Thoracic aorta (tissue), 2 donors: ENCODE measurements at places on chromosomes 3 and 15.
A peak's percentile ranks its signal among the peaks of the same experiment; 100 is the strongest.

- H3K4me1 ChIP-seq, result no peaks in the 10 kb centered on the region
- no peak overlapping the region for H3K27ac ChIP-seq
- H3K36me3 ChIP-seq, result no peaks in the 10 kb centered on the region
- DNase-seq, result no peak
- no peak overlapping the region for H3K4me3 ChIP-seq
Measured at GRCh38 chr3:188111002-188111584, 42.9 kb upstream of the LPP start.

GRCh38 chr15:87669846-87670245 is 586.7 kb downstream of the NTRK3 start:
- no peaks in the 10 kb centered on the region for H3K36me3 ChIP-seq
- H3K4me3 ChIP-seq, result peak overlapping the region; percentile 46
- no peak for DNase-seq
- H3K27me3 ChIP-seq, result no peaks in the 10 kb centered on the region
- H3K4me1 ChIP-seq, result peaks cover 10% of the 10 kb centered on the region

- no peak for DNase-seq
- H3K4me1 ChIP-seq, result no peaks in the 10 kb centered on the region
- no peaks in the 10 kb centered on the region for H3K36me3 ChIP-seq
- no peak overlapping the region for H3K27ac ChIP-seq
- no peak overlapping the region for H3K4me3 ChIP-seq
Measured at GRCh38 chr3:145197051-145197820, 963.7 kb downstream of the PLOD2 start.

- no peak overlapping the region for H3K27ac ChIP-seq
- H3K4me3 ChIP-seq, result no peak overlapping the region
- DNase-seq, result no peak
- no peaks in the 10 kb centered on the region for H3K4me1 ChIP-seq
- H3K27me3 ChIP-seq, result no peaks in the 10 kb centered on the region
- no peaks in the 10 kb centered on the region for H3K36me3 ChIP-seq
Measured at GRCh38 chr3:151789853-151790463, 24.0 kb upstream of the AADAC start.

DNA sequence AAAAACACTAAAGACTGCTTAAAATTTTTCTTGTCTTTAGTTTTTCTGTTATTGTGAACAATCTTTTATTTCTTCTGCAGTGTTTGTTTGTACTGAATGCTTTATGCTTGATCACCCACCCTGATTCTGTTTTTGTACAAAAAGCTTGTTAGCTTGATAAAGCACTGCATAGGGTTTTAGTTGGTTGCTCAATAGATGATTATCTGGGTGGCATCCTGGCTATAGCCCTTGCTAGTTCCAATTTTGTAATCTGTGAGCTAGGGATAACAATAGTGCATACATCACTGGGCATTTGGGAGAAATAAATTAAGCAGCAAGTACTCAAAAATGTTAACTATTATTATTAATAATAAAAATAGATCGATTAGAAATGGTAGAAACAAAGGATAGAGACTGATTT is 102.3 kb downstream of the ZPLD1 start:
- no peaks in the 10 kb centered on the region for H3K27me3 ChIP-seq
- no peak overlapping the region for H3K27ac ChIP-seq
- no peaks in the 10 kb centered on the region for H3K4me1 ChIP-seq
- no peak overlapping the region for H3K4me3 ChIP-seq
- H3K36me3 ChIP-seq, result no peaks in the 10 kb centered on the region

DNA sequence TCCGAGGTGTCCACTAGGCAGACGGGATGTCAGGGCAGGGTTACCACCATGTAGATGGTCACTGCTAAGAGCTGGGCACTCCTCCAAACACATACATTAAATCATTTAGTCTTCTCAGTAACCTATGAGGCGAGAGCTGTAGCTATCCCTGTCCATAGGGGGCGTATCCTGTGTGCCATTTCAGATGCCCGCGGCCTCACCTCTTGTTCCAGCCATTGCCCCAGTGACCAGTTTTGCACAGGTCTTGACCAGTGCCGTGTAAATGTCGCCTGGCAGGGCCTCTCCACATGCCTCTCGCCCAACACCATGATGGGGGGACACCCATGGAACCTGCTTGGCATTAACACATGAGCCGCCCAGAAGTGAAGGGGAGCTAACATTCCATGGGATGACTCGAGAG is 20.8 kb upstream of the SRP14 start:
- H3K36me3 ChIP-seq, result no peaks in the 10 kb centered on the region
- H3K27me3 ChIP-seq, result no peaks in the 10 kb centered on the region
- DNase-seq, result no peak
- no peak overlapping the region for H3K4me3 ChIP-seq
- H3K27ac ChIP-seq, result no peak overlapping the region

GRCh38 chr3:81299481-81299880 is 462.0 kb downstream of the GBE1 start:
- no peak overlapping the region for H3K27ac ChIP-seq
- no peaks in the 10 kb centered on the region for H3K27me3 ChIP-seq

GRCh38 chr3:192850451-192850981 is 67.1 kb downstream of the MB21D2 start:
- no peak overlapping the region for H3K27ac ChIP-seq
- H3K4me1 ChIP-seq, result peaks cover 5% of the 10 kb centered on the region
- no peak for DNase-seq
- H3K4me3 ChIP-seq, result no peak overlapping the region
- no peaks in the 10 kb centered on the region for H3K36me3 ChIP-seq

GRCh38 chr3:170196833-170197232 is 15.3 kb upstream of the PHC3 start:
- H3K4me3 ChIP-seq, result no peak overlapping the region
- H3K27me3 ChIP-seq, result peaks cover 5% of the 10 kb centered on the region
- H3K36me3 ChIP-seq, result no peaks in the 10 kb centered on the region
- no peaks in the 10 kb centered on the region for H3K4me1 ChIP-seq
- no peak for DNase-seq
- no peak overlapping the region for H3K27ac ChIP-seq

DNA sequence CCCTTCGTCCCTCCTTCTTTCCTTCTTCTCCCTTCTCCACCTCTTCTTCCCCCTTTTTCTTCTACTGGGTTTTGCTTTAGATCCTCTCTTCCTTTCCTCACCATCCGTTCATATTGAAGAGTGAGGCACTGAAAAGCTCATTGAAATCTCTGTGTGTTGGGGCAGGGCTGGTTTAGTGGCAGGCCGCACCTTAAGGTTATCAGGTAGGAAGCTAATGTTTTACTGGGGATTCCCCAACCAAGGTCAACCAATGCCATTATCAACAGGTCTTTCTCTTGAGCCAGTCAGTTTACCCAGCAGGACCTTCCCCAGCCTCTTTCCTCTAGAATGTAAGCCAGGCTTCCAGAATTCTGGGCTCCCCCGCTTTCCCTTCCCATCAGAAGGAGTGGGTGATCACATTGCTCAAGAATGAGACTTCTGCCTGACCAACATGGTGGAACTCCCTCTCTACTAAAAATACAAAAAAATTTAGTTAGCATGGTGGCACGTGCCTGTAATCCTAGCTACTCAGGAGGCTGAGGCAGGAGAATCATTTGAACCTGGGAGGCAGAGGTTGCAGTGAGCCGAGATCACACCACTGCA is 11.5 kb upstream of the VPS8 start:
- no peak for DNase-seq
- H3K36me3 ChIP-seq, result no peaks in the 10 kb centered on the region
- H3K4me3 ChIP-seq, result no peak overlapping the region
- H3K27ac ChIP-seq, result no peak overlapping the region
- no peaks in the 10 kb centered on the region for H3K27me3 ChIP-seq
- H3K4me1 ChIP-seq, result no peaks in the 10 kb centered on the region

GRCh38 chr3:107313711-107314110 is 63.5 kb upstream of the CCDC54 start:
- no peaks in the 10 kb centered on the region for H3K36me3 ChIP-seq
- H3K4me3 ChIP-seq, result no peak overlapping the region
- no peak for DNase-seq
- no peak overlapping the region for H3K27ac ChIP-seq
- no peaks in the 10 kb centered on the region for H3K27me3 ChIP-seq
- H3K4me1 ChIP-seq, result no peaks in the 10 kb centered on the region

- no peak overlapping the region for H3K4me3 ChIP-seq
- DNase-seq, result no peak
Measured at GRCh38 chr3:73868688-73869315, 244.1 kb upstream of the PDZRN3 start.

- H3K27ac ChIP-seq, result no peak overlapping the region
- H3K4me1 ChIP-seq, result peaks cover 22% of the 10 kb centered on the region
- H3K4me3 ChIP-seq, result no peak overlapping the region
- no peak for DNase-seq
- no peaks in the 10 kb centered on the region for H3K36me3 ChIP-seq
- H3K27me3 ChIP-seq, result no peaks in the 10 kb centered on the region
Measured at GRCh38 chr3:31903686-31904431, 77.2 kb downstream of the OSBPL10 start.

DNA sequence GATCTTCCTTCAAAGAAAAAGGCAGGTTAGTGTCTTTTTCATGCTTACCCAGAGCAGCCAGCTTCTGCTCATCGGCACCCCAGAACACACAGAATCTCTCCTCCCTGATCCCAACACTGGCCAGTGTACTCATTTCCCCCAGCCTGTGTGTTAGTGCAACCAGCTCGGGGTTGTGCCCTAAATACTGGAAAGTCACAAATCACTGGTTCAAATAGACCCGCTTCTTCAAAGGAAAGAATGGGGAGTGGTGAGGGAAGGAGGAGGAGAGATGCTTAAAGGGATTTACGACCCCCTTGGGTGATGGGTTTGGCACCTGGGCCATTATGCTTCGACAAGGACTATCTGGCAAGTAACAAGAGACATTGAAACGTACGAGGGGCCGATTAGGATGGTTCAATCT is 114.0 kb downstream of the FOXB1 start:
- H3K4me1 ChIP-seq, result no peaks in the 10 kb centered on the region
- DNase-seq, result no peak
- no peak overlapping the region for H3K27ac ChIP-seq
- H3K4me3 ChIP-seq, result no peak overlapping the region
- no peaks in the 10 kb centered on the region for H3K36me3 ChIP-seq

- H3K36me3 ChIP-seq, result no peaks in the 10 kb centered on the region
- H3K4me3 ChIP-seq, result no peak overlapping the region
- no peaks in the 10 kb centered on the region for H3K27me3 ChIP-seq
Measured at GRCh38 chr3:161149529-161149928, 44.4 kb upstream of the B3GALNT1 start.

GRCh38 chr3:187616307-187616972 is 53.8 kb downstream of the SST start:
- no peaks in the 10 kb centered on the region for H3K4me1 ChIP-seq
- H3K27ac ChIP-seq, result no peak overlapping the region
- H3K36me3 ChIP-seq, result no peaks in the 10 kb centered on the region
- DNase-seq, result no peak

GRCh38 chr3:150251187-150252062 is 156.7 kb upstream of the TSC22D2 start:
- DNase-seq, result no peak
- no peaks in the 10 kb centered on the region for H3K36me3 ChIP-seq
- no peak overlapping the region for H3K4me3 ChIP-seq
- no peaks in the 10 kb centered on the region for H3K27me3 ChIP-seq
- H3K4me1 ChIP-seq, result peaks cover 53% of the 10 kb centered on the region

- no peaks in the 10 kb centered on the region for H3K27me3 ChIP-seq
- no peaks in the 10 kb centered on the region for H3K36me3 ChIP-seq
- H3K4me3 ChIP-seq, result no peak overlapping the region
- no peak for DNase-seq
- H3K4me1 ChIP-seq, result peaks cover under 1% of the 10 kb centered on the region
Measured at GRCh38 chr3:184807549-184807948, 4.4 kb upstream of the VPS8 start.

DNA sequence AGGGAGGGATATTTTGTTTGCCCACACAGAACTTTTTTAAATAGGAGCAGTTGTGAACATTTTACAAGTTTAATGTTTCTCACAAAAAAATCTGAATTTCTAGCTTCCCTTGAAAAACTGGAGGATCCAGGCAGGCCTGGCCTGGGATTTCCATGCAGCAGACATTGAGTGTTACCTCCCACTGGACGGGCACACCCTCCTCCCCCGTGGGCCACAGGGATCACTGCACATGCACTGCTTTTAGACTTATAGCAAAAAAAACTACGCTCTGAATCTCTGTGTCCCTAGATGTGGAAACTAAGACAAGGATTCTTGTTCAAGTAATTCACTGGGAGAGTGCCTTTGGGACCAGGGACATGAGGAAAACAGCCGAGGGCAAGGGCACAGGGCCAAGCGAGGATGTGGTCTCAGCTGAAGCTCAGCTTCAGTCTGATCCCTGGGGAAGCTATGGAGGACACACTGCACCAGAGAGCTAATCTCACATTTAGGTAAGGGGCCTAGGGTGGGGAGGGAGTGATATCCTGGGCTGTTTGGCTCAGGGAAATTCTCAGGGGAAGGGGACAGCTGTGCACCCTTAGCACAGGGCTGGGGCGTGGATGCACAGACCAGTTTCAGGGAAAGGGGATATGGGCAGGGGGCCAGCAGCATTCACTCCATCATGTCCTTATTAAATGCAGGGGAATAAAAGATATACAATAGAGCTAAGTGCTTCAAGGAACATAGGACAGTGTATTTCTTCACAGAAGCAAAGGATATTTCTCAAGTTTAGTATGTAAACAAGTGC is 46.0 kb downstream of the FSIP1 start:
- no peak overlapping the region for H3K27ac ChIP-seq
- no peaks in the 10 kb centered on the region for H3K27me3 ChIP-seq
- no peak for DNase-seq

- no peak for DNase-seq
- no peak overlapping the region for H3K27ac ChIP-seq
- no peaks in the 10 kb centered on the region for H3K36me3 ChIP-seq
- no peak overlapping the region for H3K4me3 ChIP-seq
- H3K27me3 ChIP-seq, result no peaks in the 10 kb centered on the region
- H3K4me1 ChIP-seq, result peaks cover 14% of the 10 kb centered on the region
Measured at GRCh38 chr15:70192490-70192889, 94.8 kb upstream of the TLE3 start.

DNA sequence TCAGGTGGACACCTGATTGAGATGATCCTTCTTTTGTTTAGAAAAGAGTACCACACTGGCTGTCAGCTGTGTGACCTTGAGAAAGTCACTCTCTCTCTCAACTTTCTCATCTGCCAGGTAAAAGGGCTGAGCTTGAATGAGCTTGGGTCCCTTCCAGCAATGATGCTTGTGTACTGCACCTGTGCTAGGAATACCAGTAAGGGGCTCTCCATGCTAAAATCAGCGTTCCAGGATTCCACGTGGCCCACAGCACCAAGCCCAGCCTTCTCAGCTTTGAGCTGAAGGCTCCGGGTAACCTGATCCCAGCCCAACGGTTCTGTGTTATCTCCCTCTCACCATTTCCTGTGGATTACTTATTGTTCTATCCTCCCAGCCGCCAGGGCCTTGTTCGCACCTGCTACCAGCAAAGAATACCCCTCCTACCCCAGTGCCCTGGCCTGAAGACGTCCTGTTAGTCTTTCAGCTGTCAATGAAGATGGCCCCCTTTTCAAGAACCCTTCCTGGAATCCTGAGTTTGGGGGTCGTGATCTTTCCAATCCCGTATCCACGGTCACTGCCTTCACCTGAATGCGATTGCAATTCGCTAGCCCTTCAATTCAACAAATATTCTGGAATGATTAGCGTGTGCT is 54.2 kb upstream of the CGNL1 start:
- H3K36me3 ChIP-seq, result no peaks in the 10 kb centered on the region
- H3K27me3 ChIP-seq, result no peaks in the 10 kb centered on the region
